Dermis microvascular lymphatic vessel endothelial cell (primary cell): ENCODE measurements at places on chromosomes 1 and 21. TPM values are rescaled to one million over a fixed set of nuclear protein-coding genes. Genes with fewer than 3 reads are reported as not detected.

DNA sequence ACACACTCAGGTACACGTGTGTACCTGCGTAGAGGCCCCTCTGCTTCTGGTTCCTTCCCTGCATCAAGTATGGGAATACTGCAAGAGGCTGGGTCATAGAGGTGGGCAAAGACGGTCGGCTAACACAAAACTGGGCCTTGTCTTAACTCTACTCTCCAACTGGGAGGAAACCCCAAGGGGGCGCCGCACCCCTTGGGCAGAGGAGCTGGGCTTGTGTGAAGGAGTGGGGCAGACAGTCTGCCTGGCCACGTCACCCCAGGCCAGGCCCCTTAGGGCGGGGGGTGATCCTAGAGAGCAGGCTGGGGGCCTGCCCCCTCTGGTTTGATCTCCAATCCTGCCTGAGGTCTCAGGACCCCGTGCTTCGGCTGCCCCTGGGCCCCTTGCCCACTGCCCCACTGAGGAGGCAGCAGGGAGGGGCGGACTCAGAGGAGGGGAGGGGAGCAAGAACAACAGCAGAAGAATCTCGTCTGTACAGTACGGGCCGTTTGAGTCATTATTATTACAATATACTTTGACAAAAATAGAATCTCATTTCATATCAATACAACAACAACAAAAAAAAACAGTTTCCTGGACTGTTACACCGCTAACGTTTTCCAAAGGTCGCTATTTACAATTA lies 34.7 kb downstream of the MEF2D start:
- no peak for DNase-seq

DNA sequence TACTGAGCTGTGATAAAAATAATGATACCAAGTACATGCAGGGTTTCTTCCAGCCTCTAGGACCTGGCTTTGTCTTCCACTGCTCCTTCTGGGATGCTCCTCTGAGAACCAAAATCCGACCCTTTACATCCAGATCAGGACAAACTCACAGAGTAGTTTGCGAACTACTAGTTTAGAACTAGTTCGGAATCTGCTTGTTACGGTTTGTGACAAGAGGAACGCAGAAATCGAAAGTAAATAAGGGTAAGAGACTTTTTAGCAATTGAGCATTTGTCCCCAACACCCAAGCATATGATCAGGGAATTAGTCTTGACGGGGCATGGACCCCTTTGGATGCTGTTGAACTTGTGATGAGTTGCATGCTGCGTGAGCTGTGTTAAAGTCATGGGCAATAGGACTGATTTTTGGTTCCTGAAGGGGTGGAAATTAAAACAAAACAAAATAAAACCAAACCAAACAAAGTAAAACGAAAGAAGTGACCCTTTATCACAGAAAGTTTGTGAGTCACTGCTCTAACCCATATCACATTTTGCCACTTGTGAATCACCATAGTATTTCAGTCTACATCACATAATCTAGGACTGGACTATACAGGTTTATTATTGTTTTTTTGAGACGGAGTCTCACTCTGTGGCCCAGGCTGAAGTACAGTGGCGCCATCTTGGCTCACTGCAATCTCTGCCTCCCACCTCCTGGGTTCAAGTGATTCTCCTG lies 35.7 kb upstream of the ERRFI1 start:
- peak; percentile 49 for DNase-seq

DNA sequence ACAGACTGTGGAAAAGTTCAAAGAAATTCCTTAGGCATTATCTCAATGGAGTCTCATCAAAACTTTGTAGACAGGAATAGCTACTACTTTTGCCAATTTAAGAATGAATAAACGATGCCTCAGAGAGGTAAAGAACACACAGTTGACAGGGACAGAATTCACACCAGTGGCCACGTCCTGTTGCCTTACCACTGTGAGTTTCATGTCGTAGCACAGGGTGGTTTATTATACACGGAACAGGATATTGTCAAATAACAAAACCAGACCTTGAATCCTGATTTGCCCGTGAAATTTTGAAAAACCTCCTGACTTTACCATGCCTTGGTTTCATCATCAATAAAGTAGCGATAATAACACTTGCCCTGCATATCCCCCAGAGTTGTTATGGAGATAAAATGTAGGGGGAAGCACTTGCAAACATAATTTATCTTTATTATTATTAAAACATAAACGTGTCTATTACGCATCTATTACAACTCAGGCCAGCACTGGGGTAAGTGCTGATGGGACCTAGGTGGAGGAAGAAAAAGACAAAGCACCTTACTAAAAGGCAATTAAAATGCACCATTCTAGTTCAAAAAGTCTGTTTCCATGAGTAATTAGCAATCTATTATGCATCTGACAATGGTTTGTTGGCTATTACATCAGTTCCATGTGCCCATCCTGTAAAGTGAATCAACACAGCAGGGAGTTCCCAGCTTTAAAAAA lies 408.1 kb upstream of the RUNX1 start:
- no peak for DNase-seq

DNA sequence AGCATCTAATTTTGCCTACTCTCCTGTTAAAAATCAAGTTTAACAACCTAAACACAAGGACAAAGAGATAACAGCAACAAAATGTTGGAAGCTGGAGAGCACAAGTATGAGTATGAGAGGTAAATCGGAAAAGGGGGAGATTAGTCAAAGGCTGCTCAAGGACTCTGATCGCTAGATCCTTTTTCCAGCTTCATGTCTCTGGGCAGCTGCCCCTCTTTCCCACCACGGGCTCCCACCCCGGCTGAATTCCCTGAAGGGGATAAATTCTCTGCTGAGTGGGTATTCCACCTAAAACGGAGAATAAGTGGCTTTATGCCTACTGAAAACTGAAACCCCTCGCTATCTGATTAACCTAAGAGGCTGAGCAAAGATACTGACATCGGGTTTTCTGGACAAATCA lies 696 bp upstream of the CTBS start:
- DNase-seq, result no peak

- DNase-seq, result peak; percentile 25
Observed at GRCh38 chr1:228860911-228861831, 125.9 kb downstream of the RHOU start.

- DNase-seq, result no peak
Observed at GRCh38 chr21:44326716-44327602, 12.2 kb downstream of the CFAP410 start.

DNA sequence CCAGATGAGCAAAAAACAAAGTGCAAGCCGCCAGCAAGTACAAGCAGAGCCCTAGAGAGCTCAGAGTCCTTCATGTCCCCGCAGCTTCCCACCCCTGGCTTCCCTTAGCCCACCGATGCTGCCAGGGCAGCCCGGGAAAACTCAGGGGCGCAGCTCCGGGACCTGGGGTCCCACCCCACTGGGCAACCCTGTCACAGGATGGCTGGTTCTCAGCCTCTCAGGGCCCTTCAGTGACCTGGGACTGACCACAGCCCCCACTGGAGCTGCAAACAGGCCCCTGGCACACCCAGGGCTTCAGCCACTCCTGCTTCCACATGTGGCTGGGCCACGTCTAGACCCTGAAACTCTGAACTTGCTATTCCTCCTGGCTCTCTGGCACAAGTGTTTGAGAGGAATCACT lies 49.5 kb downstream of the CHD5 start:
- DNase-seq, result no peak

DNA sequence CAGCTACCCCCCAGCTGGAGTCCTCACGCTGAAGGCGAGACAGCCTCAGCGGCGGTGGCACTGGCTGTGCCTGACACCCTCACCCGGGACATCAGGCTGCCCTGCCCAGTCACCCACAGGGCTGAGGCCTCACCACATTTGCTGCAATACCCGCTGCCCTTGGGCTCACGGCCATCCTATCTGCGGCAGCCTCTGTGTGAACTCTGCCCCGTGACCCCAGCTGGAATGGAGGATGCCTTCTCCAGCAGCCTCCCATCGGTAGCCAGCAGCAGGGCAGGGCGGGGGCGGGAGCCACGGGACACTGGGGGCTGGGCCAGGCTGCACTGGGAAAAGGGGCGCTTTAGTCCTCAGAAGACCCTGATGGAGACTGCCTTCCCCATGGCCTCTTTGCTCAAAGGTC lies 112.4 kb upstream of the ZBTB40 start:
- no peak for DNase-seq

DNA sequence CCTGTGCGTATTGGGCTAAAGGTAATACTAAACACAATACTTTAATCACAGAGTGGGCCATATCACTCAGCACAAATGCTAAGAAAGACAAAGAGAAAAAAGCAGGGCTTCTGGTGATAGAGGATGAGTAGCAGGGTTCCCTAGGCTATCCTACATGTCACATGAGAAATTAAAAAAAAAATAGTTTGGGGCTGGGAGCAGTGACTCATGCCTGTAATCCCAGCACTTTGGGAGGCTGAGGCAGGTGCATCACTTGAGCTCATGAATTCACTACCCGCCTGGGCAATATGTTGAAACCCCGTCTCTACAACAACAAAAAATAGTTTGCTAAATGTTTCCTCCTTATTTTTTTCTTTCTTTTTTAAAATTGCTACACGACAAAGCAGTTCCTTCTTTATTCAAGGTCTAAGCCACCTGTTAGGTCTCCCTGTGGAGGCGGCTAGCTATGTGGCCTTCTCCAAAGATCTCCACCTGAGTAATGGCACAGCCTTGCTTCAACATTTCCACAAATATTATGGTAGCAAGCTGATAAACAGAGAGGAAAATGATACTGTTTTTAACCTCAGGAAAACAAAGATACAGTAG lies 1.5 kb downstream of the ENSA start:
- no peak for DNase-seq

- peak; percentile 46 for DNase-seq
Observed at GRCh38 chr1:98210064-98210463, 289.2 kb upstream of the DPYD start.

GRCh38 chr1:156803086-156803851 lies 13.4 kb downstream of the SH2D2A start:
- no peak for DNase-seq

Gene ESRRG
- not detected in 2 replicates for total RNA-seq

Gene ADCY10
- under 0.01 and 0.13 TPM in 2 replicates for total RNA-seq

Gene IGSF9
- not detected in 2 replicates for total RNA-seq

Gene ACOT7
- total RNA-seq, result 21.8 and 23.9 TPM in 2 replicates

Gene C1orf105
- total RNA-seq, result not detected in 2 replicates

Gene PRKAA2
- 1.7 and 2.4 TPM in 2 replicates for total RNA-seq

Gene ANKRD65
- 0.25 and 0.26 TPM in 2 replicates for total RNA-seq

Gene VWA1
- 6.9 and 7.7 TPM in 2 replicates for total RNA-seq

Gene CATSPERE
- 0.39 and 0.89 TPM in 2 replicates for total RNA-seq
